ENCODE measurements at places on chromosomes 13 and 19.

DNA sequence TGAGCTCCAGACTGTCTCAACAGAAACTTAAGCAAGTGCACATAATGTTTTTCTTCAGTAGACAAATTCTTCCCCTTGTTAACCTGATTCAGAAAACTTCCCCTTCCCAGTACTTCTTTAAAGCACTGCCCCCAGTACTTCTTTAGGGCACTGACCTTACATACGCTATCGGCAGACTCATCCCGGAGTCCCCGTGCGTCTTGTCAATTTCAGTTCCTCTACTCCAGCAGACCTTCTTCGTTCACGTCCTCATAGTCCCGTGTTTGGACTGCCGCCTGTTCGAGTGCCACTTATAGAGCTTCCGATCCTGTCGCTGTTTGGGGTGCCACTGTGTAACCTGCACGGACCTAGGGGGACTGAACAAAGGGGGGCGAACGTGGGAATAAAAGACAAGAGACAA is 29.0 kb downstream of the ZNF627 start:
- no peak for DNase-seq

DNA sequence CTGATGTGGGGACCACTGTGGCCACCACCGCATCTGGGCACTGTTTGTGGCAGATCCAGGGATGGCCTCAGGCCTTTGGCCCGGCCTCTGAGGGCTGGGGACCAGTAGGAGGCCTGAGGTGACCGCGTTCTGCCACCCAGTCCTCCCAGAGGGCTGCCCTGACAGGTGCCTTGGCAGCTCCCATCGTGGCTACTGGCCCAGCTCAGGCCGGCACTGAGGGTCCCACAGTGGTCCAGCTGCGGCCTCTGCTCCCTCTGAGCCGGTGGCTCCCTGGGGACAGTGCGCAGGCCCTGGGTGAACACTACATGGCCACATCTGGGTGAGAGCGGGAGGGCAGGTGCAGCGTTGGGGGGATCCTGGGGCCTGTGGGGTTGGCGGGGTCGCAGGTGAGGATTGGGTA is 61.9 kb downstream of the KDM4B start:
- DNase-seq: no peak

GRCh38 chr19:40741527-40742390 is 8.5 kb downstream of the ACTMAP start:
- no peak for DNase-seq

DNA sequence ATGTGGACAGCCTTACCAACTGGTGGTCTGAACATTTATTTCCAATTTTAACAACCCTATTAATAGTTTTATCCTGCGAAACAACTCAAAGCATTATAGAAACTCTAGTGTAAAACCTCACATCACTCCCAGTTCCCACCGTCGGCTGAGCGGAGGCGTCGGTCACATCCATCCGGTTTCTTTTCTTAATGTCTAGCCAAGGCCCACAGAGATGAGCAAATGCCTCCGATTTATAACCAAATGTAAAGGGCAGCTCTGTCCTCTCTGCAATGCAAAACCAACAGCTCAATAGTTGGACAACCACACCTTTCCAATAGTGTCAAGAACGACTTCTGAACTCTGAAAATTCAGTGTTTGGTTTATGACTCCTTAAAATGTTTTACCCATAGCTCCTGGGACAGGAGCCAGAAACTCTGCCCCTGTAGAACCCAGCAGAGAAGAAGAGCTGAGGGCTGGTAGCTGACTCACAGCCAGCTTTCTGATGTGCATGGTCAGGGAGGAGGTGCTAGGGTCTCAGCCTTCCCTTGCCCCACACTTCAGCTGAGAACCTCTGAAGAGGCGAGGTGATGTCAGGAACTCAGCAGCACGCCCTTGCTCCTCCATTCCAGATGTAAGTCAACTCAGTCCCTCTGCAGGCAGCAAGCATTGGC is 90.2 kb upstream of the UQCRFS1 start:
- no peak for DNase-seq

GRCh38 chr19:16449330-16449961 is 22.3 kb downstream of the EPS15L1 start:
- DNase-seq: no peak

DNA sequence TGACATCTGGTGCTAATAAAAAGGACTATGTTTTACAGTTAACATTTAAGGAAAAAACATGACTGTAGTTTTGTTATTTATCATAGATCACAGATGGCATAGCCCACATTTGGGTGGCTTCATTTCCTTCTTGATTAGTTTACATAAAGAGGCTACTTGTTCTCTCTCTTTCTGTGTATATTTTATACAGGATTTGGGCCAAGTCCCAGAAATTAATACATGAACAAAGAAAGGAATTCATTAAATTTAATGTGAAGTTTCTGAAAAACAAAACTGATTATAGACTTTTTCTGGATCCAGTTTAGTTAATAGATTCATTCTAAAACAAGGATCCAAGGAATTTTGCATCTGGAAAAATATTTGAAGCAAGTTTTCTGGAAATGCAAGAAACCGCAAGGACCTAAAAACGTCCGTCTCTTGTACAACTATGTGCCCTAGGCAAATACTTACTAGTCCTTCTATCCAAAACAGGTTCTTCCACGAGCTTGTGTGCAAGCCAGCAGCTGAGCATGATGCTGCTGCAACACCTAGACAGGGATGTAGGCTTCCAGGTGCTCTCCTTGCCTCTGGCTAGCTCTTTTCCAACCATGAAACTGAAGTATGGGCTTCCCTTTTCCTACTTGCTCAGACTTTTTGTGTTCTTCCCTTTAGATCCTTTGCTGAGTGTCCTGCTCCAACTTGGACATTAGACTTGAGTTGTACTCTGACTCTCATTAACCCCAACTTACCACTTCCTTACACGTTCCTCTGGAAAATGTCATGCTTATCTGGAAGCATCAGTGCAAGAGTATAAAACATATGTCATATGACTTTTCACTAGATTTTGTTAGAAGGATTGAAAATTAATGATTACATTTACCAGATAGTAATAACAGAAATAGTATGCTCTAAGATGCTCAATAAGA is 161.5 kb upstream of the STARD13 start:
- DNase-seq: no peak
